ENCODE measurements at places on chromosomes 6 and 20.

- DNase-seq: no peak
Measured at GRCh38 chr6:93549868-93550267, 130.5 kb upstream of the EPHA7 start.

- DNase-seq: no peak
Measured at GRCh38 chr20:20685635-20686034, 26.8 kb downstream of the RALGAPA2 start.

- DNase-seq: no peak
Measured at GRCh38 chr6:132218059-132218696, 183.1 kb downstream of the MOXD1 start.

DNA sequence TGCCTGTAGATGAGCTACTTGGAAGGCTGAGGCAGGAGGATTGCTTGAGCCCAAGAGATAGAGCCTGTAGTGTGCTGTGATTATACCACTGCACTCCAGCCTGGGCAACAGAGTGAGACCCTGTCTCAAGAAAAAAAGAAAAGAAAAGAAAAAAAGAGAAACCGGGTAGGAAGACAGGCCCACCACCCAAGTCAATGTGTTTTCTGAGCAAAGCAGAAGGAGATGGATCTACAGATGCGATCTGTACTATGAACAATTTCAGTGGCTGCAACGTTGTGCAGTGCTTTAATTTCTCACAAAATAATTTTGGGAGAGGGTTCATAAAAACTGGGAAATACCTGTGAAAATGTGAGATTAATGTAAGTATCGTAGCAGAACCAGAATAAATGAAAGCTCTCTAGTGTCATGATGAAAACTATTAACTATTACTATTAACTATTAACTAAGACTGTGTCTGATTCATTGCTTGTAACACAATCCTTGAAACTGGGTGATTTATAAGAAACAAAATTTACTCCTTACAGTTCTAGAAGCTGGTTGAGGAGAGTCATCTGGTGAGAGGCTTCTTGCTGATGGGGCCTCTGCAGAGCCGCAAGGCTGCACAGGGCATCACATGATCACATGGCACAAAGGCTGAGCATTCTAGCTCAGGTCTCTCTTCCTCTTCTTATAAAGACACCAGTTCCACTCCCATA lies 233.1 kb upstream of the ZNF217 start:
- DNase-seq: no peak

DNA sequence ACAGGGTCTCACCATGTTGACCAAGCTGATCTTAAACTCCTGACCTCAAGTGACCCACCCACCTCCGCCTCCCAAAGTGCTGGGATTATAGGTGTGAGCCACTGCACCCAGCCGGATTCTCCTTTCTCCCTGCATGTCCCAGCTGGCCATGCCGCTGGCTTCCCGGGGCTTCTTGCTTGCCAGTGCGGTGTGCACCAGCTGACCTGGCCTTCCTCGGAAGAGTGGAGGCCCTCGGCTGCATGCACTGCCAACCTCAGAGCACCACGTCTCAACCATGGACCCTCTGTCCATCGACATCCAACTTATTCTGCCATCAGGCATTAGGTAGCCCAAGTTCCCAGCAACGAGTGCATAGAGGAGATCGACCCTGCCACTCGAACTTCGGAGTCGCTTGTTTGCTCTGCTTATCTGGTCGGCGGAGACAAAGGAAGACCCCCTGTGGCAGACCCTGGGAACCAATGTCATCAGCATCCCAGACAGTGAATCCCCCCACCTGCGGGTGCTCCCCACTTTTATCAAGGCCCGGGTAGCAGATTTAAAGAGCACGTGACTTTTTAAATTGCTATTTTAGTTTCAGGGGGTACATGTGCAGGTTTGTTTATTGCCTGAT lies 307.8 kb downstream of the CDH4 start:
- DNase-seq: no peak

GRCh38 chr6:157985378-157986155 lies 3.9 kb downstream of the SYNJ2 start:
- no peak for DNase-seq

GRCh38 chr6:169722362-169723199 lies 1.7 kb downstream of the PHF10 start:
- no peak for DNase-seq

DNA sequence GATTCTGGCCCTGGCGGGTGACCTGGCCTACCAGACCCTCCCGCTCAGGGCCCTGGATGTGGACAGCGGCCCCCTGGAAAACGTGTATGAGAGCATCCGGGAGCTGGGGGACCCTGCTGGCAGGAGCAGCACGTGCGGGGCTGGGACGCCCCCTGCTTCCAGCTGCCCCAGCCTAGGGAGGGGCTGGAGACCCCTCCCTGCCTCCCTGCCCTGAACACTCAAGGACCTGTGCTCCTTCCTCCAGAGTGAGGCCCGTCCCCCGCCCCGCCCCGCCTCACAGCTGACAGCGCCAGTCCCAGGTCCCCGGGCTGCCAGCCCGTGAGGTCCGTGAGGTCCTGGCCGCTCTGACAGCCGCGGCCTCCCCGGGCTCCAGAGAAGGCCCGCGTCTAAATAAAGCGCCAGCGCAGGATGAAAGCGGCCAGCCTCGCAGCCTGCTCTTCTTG lies 868 bp upstream of the SLC2A4RG start:
- DNase-seq: no peak

- no peak for DNase-seq
Measured at GRCh38 chr6:137000825-137001224, 43.9 kb downstream of the IL20RA start.

- no peak for DNase-seq
Measured at GRCh38 chr6:164379795-164380194, 929.6 kb downstream of the C6orf118 start.

GRCh38 chr20:4898282-4899244 lies 102.7 kb downstream of the SLC23A2 start:
- no peak for DNase-seq

DNA sequence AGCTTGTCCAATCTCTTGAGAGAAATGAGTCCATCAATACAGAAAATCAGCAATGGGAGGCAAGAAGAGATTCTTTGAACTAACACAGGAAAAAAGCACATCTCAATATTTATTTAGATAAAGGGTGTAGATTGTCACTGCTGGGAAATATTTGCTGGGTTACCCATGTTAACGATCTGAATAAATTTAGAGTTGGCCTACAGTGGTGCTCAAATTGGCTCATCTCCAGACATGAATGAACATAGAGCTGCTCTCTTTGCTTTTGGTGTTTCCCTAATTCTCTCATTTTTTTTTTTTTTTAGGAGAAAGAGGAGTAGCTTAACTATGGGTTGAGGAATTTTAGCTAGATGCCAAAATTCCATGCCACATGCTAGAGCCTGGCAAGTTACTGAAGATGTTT lies 471.2 kb downstream of the PKHD1 start:
- no peak for DNase-seq

DNA sequence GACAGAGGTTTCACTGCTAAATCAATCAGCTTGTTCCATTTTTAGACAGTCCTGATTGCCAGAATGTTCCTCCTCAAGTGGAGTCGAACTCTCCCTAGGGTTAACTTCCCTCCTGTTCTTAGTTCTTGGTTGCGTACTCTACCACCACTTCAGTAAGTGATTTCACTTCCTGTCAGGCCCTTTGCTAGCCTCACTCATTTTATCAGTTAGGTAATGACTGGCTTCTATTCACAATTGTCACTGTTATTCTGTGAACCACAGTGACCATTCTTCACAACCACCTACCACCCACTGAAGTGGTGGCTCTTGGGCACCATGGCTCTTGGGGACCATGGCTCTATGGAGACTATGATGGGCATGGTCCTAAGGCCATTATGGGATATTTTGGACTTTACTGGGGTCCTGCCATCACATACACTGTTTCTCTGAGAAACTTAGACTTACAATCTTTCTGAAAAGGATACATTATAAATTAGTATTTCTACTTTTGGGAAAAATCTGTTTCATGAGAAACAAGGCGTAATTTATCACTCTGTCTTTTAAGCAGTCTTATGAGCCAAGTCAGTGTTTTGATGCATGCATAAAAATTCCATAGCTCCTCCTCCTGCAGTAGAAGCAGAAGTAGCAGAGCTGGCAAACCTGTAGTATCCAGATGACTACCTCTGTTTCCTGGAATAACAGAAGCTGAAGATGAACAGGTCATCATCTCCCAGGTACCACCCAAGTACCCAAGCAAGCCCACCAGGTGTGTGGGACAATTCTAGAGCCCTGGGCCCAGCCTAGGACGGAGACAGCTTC lies 66.3 kb downstream of the ATXN1 start:
- DNase-seq: no peak

- DNase-seq: no peak
Measured at GRCh38 chr20:34022151-34022838, 28.6 kb downstream of the RALY start.

GRCh38 chr6:111589366-111589765 lies 16.3 kb downstream of the TRAF3IP2 start:
- DNase-seq: no peak

DNA sequence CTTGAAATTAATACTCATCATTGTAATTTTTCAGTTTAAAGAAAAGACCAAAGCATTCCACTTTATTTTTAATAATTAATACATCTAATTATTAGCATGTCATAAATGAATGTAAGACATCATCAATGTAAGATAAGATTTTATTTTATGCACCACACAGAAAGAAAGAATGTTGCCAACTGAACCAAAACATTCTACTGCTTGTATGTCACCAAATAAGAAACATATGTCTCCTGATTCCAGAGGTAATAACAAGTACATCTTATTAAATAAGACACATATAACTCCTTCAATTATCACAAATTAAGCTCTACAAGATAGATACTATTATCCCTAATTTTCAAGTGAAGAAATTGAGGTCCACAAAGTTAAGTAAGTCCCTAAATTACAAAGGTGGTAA lies 189.5 kb downstream of the GMDS start:
- no peak for DNase-seq

GRCh38 chr6:33018904-33019303 lies 9.5 kb upstream of the HLA-DOA start:
- DNase-seq: peak; percentile 25

- peak; percentile 33 for DNase-seq
Measured at GRCh38 chr6:32974016-32974333, 5.6 kb downstream of the BRD2 start.

- no peak for DNase-seq
Measured at GRCh38 chr6:169048185-169048864, 205.3 kb downstream of the THBS2 start.

GRCh38 chr6:41263267-41263666 lies 23.2 kb downstream of the TREM1 start:
- DNase-seq: no peak

- DNase-seq: no peak
Measured at GRCh38 chr20:6122111-6122872, 538 bp downstream of the FERMT1 start.

GRCh38 chr6:170367241-170367640 lies 60.7 kb downstream of the FAM120B start:
- DNase-seq: no peak

- DNase-seq: no peak
Measured at GRCh38 chr20:62123450-62124118, 1.3 kb downstream of the LSM14B start.

DNA sequence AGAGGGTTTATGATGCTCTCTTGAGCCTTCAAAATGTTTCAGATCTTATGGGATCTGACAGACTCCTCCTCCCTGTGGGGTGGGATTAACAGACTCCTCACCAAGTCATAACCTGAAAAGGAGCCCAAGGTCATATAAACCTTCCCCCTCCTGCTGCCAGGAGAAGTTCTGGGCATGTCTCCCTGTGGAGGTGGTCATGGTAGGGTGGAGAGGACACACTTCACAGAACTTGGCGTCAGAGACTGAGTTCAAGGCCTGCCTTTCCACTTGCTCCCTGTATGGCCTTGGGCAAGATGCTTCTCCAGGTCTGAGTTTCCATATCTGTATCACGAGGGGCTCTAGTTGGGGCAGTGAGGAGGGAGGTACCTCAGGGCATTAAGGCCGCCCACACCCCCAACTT lies 32.4 kb upstream of the AAR2 start:
- DNase-seq: no peak

- DNase-seq: no peak
Measured at GRCh38 chr20:43636429-43636828, 30.5 kb upstream of the MYBL2 start.

DNA sequence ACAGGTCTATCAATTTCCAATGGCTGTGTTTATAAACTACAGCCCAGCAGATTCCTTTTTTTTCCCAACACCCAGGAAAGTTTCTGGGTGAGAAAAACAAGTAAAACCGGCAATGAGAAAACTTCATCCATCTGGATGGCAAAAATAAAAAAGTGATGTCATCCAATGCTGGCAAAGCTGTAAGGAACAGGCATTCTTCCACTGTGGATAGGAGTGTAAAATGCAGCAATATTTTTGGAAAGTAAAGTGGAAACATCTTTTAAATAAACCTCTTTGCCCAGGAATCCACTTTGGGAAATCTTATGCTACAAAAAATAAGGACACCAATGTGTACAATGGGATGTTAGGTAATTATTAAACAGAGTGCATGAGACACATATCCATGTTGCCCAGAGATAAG lies 102.1 kb upstream of the NT5E start:
- no peak for DNase-seq

DNA sequence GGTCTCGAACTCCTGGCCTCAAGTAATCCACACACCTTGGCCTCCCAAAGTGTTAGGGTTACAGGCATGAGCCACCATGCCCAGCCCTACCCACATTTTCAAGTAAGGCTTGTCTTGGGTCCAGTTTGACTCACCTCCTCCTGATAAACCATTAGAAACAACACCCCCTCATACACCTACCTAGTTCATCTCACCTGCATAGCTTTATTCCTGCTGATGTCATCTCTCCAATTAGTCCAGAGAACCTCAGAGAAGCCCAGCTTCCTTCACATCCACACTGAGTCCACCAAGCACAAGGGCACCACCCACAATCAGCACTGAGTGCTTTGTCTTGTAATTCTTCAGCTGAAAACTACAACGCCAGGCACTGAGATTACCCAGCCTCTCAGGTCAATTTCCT lies 35.3 kb downstream of the KIF16B start:
- DNase-seq: no peak

DNA sequence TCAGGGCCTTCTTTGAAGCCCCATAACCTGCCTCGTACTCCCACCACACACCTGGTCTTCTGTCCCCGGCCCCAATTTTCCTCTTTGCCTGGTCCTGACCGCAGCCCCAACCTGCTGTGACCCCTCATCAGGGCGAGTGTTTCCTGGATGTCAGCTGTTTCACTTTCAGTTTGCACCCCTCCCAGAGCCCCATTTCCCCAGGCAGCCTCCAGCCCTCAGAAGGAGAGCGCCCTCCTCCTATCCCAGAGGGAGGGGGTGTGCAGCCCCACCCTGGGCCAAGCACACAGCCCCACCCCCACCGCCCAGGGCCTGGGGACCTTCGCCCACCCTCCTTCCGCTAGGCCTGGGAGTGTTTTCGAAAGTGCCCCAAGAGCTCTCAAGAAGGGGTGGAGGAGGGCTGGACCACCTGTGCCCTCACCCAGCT lies 1.5 kb downstream of the BAK1 start:
- DNase-seq: peak; percentile 68

Measured in GM12891 (cell line).